Activated CD4-positive, alpha-beta T cell treated with anti-CD3 and anti-CD28 coated beads, Interleukin-2, amount 10 ng/mL, durations not matched to agents 7 days and 5 days (primary cell): ENCODE measurements at places on chromosomes 5 and 9.

GRCh38 chr9:137383081-137383783, 39.7 kb downstream of the EXD3 start:
- H3K4me1 ChIP-seq, result peaks cover 16% of the 10 kb centered on the region
- no peak for DNase-seq
- H3K27ac ChIP-seq, result no peak overlapping the region
- H3K4me3 ChIP-seq, result no peak overlapping the region

DNA sequence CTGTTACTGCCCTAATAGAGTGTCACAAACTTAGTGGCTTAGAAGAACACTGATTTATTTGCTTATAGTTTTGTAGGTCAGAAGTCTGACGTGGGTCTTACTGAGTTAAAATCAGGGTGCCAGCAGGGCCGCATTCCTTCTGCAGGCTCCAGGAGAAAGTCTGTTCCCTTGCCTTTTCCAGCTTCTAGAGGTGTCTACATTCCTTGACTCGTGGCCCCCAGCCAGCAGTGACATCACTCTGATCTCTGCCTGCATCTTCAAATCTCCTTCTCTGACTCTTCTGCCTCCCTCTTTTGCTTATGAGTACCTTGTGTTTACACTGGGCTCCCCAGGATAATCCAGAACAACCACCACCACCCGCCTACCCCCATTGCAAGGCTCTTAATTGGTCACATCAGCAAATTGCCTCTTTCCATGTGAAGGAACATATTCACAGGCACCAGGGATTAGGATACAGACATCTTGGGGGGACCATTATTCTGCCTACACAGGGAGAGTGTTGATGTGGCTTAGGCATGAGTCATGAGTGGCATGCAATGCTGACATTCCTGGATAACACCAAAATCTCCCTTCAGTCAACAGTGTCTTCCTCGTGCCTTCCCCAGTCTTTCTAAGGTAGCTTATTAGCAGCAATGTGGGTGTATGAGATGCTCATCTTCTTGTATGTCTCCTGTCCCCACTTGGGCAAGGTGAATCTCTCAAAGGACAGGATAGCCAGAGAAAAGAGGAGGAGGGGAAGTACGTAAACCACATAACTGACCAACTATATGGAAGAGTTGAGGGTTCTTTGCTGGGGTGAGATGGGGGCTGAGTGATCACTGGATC, 24.4 kb downstream of the CYFIP2 start:
- DNase-seq, result no peak
- H3K36me3 ChIP-seq, result peaks cover 80% of the 10 kb centered on the region
- H3K4me3 ChIP-seq, result no peak overlapping the region
- H3K27me3 ChIP-seq, result no peaks in the 10 kb centered on the region
- H3K27ac ChIP-seq, result peak overlapping the region; percentile 62

DNA sequence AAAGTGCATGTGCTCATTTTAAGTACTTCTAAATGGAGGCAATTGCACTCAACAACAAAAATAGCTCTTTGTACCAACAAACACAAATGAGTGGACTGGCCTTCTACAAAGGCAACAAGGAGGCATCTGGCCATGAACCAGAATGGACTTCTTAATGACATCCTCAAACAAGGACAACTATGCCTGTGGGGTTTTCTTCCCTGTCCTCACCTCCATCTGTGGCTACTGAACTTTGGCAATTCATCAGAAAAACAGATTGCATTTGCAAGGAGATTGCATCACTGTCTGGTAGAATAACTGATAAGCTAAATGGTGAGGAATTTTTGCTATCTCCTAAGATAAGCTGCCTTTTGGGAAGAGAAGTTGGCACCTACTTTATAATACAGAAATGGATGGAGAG, 447.3 kb upstream of the CCNG1 start:
- DNase-seq, result no peak
- no peaks in the 10 kb centered on the region for H3K36me3 ChIP-seq
- no peak overlapping the region for H3K4me3 ChIP-seq

- H3K4me3 ChIP-seq, result no peak overlapping the region
- H3K36me3 ChIP-seq, result peaks cover 45% of the 10 kb centered on the region
- H3K27me3 ChIP-seq, result no peaks in the 10 kb centered on the region
- no peak overlapping the region for H3K27ac ChIP-seq
Measured at GRCh38 chr9:37134166-37134565, 13.8 kb downstream of the ZCCHC7 start.

- no peak overlapping the region for H3K4me3 ChIP-seq
- H3K4me1 ChIP-seq, result peaks cover 9% of the 10 kb centered on the region
- no peak overlapping the region for H3K27ac ChIP-seq
- no peak for DNase-seq
- H3K27me3 ChIP-seq, result peaks cover 28% of the 10 kb centered on the region
Measured at GRCh38 chr5:96637196-96637595, 25.0 kb upstream of the CAST start.

DNA sequence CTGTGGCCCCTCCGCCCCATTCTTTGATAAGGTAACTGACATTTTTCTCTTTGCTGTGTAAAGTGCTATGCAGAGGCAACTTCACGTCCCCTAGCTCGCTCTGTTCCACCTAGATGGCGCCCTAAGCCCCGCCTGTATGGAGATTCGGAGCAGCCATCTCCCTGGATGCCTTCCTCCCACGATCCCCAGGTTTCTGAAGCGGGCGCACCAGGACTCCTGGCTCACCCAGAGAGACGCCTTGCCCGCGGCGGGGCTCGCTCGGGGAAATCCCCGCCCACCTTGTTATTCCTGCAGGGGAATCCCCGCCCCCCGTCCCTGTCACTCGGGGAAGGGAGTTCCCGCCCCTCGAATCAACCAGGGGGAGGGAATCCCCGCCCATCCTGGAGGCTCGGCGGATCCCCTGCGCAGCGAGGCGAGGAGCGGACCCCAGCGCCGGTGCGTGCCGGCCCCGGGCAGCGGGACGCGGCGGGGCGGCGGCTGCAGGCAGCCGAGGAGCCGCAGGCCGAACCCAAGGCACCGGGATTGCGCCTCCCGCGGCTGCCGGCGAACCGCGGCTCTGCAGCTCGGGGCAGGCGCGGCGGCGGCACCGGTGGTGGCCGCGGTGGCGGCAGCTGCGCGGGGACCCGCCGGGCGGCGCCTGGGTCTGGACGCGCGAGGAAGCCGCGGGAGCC, at the start of gene PDZD2:
TSS of gene PDZD2 (plus strand) at position 384 of the 671 bp plus-strand sequence.
- peak within 1 kb of the TSS; percentile 79 for H3K4me3 ChIP-seq
- peaks cover 4% of the 10 kb centered on the region for H3K4me1 ChIP-seq
- H3K27me3 ChIP-seq, result peaks cover 23% of the 10 kb centered on the region
- H3K36me3 ChIP-seq, result no peaks in the 10 kb centered on the region

- no peak overlapping the region for H3K27ac ChIP-seq
- H3K4me3 ChIP-seq, result no peak overlapping the region
- DNase-seq, result no peak
- H3K36me3 ChIP-seq, result no peaks in the 10 kb centered on the region
- H3K27me3 ChIP-seq, result no peaks in the 10 kb centered on the region
- H3K4me1 ChIP-seq, result no peaks in the 10 kb centered on the region
Measured at GRCh38 chr5:75189353-75189752, 47.3 kb downstream of the ANKRD31 start.

DNA sequence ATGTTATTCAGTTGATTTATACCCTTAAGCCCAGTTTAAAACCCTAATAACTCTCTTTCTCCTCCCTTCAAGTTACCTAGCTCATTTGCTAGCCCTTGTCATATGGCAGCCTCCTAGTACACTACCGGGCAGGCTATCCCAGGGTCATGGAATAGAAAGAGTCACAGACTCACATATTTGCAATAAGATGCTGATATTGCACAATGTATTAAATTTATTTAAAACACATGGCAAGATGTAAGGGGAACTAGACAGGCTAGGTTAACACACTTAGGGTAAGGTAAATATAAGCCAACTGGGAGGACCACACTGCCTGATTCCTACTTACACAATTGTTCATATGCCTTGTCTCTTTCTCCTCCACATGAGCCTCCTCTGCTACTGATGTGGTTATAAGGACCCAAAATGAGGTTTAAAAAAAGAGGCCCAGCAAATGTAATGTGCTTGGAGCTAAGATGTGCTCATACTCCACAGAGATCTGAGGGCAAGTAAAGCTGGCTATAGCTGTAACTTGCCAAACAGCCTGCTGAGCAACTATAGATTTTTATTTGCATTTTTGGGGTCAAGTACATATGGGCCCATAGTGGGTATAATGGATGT, 130.0 kb downstream of the ENC1 start:
- peaks cover 3% of the 10 kb centered on the region for H3K27me3 ChIP-seq
- no peak for DNase-seq

- H3K27ac ChIP-seq, result no peak overlapping the region
- no peak for DNase-seq
- H3K4me3 ChIP-seq, result no peak overlapping the region
- no peaks in the 10 kb centered on the region for H3K4me1 ChIP-seq
- H3K36me3 ChIP-seq, result no peaks in the 10 kb centered on the region
Measured at GRCh38 chr9:86639899-86640379, 285.7 kb upstream of the TUT7 start.

DNA sequence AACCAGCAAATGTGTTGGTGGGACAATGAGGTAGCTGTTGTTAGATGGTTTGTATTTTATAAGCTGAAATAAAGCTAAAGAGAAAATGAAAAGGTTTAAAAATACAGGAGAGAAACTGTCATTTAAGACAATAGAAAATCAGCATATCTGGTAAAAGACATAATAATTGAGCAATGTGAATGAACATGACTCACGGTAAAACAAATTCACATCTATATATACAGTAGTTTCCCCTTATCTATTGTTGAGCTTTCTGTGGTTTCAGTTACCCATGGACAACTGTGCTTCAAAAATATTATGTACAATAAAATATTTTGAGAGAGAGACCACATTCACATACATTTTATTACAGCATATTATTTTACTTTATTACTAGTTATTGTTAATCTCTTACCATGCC, 1649.8 kb downstream of the EFNA5 start:
- no peak overlapping the region for H3K27ac ChIP-seq
- no peak overlapping the region for H3K4me3 ChIP-seq
- H3K4me1 ChIP-seq, result no peaks in the 10 kb centered on the region
- H3K27me3 ChIP-seq, result no peaks in the 10 kb centered on the region

- no peak overlapping the region for H3K27ac ChIP-seq
- no peak overlapping the region for H3K4me3 ChIP-seq
- no peaks in the 10 kb centered on the region for H3K4me1 ChIP-seq
- DNase-seq, result no peak
Measured at GRCh38 chr9:80775530-80775929, 913.8 kb downstream of the TLE1 start.

GRCh38 chr5:181042036-181042713, 2.1 kb downstream of the BTNL9 start:
- no peak overlapping the region for H3K4me3 ChIP-seq
- H3K27ac ChIP-seq, result no peak overlapping the region

- no peak overlapping the region for H3K27ac ChIP-seq
- H3K4me3 ChIP-seq, result no peak overlapping the region
- peaks cover 15% of the 10 kb centered on the region for H3K27me3 ChIP-seq
- no peaks in the 10 kb centered on the region for H3K36me3 ChIP-seq
- H3K4me1 ChIP-seq, result peaks cover 9% of the 10 kb centered on the region
Measured at GRCh38 chr5:150488519-150489359, 19.2 kb upstream of the NDST1 start.

GRCh38 chr5:40599676-40600075, 80.0 kb upstream of the PTGER4 start:
- peaks cover 27% of the 10 kb centered on the region for H3K4me1 ChIP-seq
- H3K36me3 ChIP-seq, result peaks cover 5% of the 10 kb centered on the region
- no peaks in the 10 kb centered on the region for H3K27me3 ChIP-seq

GRCh38 chr5:153237671-153238332, 252.7 kb upstream of the GRIA1 start:
- H3K27ac ChIP-seq, result no peak overlapping the region
- no peaks in the 10 kb centered on the region for H3K4me1 ChIP-seq
- no peak for DNase-seq
- H3K27me3 ChIP-seq, result no peaks in the 10 kb centered on the region

DNA sequence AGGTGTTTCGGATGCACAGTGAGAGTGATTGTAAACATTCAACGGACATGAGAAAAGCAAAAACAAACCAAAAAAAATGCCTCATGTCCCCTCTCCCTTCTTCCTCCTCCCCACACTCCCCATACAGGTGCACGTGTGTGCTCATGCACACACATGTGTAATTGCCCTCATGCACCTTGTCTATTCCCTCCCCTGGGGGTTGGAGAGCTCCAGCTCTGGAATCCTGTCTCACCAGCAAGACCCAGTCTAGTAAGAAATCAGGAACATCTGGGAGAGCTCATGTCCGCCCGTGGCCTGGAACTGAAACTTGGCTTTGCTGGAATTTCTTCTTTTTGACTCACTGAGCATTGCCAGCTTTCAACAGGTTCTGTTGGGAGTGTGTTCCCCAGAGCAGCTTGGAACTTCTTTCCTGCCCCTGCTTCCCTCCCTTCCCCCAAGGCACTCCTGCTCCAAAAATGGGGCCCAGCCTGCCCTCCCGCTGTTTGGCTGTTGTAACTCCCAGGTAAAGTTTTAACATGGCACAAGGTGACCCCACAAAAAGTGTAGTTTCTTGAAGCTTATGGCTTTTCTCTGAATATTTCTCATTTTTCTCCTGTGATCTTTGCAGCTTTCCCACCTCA, 190.1 kb downstream of the NR3C1 start:
- peaks cover 11% of the 10 kb centered on the region for H3K36me3 ChIP-seq
- H3K27ac ChIP-seq, result no peak overlapping the region
- no peak for DNase-seq
- peaks cover 19% of the 10 kb centered on the region for H3K4me1 ChIP-seq
- H3K4me3 ChIP-seq, result no peak overlapping the region
- H3K27me3 ChIP-seq, result no peaks in the 10 kb centered on the region

DNA sequence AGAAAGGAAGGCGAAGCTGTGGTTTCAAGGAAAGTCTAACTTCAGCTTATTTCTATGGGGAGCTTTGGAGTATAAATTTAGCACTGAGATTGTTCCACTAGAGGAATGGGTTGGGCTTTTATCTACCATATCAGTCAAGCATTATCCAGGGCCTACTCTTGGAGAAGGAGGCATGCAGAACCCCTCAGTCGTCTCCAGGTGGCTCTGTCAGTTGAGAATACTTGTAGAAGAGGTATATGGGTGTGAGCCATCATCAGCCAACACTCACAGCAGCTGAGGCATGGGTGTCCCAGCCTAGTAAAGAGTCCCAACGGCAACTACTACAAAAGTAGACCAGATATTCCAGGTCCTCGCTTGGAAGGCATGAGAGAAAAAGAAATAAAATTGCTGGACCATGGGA, 548.5 kb upstream of the GRAMD2B start:
- no peak overlapping the region for H3K27ac ChIP-seq
- no peaks in the 10 kb centered on the region for H3K4me1 ChIP-seq
- H3K4me3 ChIP-seq, result no peak overlapping the region
- no peaks in the 10 kb centered on the region for H3K36me3 ChIP-seq
- no peak for DNase-seq

DNA sequence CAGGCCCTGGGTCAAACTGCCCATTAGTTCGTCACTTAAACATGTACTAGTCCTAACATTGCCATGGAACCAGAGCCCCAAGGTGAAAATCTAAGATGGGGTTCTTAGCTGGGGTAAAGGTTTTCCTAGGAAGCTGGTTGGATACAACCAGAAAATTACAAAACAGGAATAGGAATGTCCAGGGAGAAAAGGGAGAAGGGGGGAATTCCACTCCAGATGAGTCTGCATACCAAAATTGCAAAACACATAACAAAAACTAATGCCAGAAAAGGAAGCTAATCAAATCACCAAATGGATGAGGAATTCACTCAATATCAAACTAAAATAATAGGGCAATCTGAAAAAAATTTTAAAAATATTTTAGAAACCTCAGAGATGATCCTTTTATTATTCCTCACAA, 396.2 kb downstream of the EFNA5 start:
- no peak overlapping the region for H3K27ac ChIP-seq
- no peak overlapping the region for H3K4me3 ChIP-seq
- no peaks in the 10 kb centered on the region for H3K36me3 ChIP-seq
- no peak for DNase-seq
- H3K27me3 ChIP-seq, result peaks cover 9% of the 10 kb centered on the region

GRCh38 chr5:180583738-180584137, 7.6 kb downstream of the SCGB3A1 start:
- H3K27ac ChIP-seq, result no peak overlapping the region
- H3K4me3 ChIP-seq, result no peak overlapping the region
- no peaks in the 10 kb centered on the region for H3K4me1 ChIP-seq
- DNase-seq, result no peak
